A673 (cell line): ENCODE measurements at places on chromosomes 5 and 9. TPM values are rescaled to one million over a fixed set of nuclear protein-coding genes. Genes with fewer than 3 reads are reported as not detected.

- peak; percentile 69 for DNase-seq
Observed at GRCh38 chr9:33813712-33814641, 3.0 kb upstream of the UBE2R2 start.

DNA sequence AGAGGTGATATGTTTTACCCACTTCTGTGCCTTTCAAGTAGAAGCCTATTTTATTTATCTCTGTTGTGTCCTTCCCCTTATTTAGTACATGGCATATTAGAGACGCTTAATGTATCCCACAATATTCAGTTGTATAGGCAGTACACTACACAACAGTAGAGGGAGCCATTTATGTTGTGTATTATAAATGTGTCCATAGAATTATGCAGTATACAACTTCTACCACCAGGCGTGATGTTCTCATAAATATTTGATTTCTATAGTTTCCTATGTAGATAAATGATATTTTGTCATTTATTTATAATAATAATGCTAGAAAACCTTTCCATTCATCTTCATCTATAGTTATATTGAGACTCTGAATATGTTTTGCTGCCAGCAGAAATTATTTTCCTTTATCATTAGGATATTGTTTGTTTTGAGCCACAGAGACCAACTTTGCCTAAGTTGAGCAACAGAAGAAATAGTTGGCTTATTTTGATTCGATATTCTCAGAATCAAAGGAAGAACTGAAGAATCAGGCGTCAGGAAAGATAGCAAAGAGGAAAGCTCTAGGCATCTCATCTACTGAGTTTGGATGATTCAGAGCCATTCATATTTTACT lies 81.7 kb downstream of the ADAMTS19 start:
- DNase-seq = peak; percentile 57

The CFAP157 gene
- not detected in 2 replicates for total RNA-seq

- DNase-seq = no peak
Observed at GRCh38 chr5:40555886-40556285, 123.8 kb upstream of the PTGER4 start.

DNA sequence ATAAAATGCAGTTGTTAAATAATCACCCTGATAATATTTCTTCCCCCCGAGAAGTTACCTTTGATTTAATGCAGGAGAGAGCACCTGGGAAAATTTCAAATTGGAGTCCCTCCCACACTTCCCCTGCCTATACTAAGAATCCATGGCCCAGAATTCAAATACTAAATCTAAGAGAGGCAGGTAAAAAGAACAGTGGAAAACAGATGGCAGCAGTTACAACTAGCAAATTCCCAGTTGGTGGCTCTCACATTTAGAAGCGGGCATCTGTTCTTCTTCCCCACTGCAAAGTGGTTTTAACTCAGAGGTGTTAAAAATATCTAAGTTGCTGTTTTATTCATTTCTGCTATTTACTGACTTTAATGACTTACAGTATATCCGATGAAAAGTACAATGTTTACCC lies 210.4 kb upstream of the ELAVL2 start:
- no peak for DNase-seq

DNA sequence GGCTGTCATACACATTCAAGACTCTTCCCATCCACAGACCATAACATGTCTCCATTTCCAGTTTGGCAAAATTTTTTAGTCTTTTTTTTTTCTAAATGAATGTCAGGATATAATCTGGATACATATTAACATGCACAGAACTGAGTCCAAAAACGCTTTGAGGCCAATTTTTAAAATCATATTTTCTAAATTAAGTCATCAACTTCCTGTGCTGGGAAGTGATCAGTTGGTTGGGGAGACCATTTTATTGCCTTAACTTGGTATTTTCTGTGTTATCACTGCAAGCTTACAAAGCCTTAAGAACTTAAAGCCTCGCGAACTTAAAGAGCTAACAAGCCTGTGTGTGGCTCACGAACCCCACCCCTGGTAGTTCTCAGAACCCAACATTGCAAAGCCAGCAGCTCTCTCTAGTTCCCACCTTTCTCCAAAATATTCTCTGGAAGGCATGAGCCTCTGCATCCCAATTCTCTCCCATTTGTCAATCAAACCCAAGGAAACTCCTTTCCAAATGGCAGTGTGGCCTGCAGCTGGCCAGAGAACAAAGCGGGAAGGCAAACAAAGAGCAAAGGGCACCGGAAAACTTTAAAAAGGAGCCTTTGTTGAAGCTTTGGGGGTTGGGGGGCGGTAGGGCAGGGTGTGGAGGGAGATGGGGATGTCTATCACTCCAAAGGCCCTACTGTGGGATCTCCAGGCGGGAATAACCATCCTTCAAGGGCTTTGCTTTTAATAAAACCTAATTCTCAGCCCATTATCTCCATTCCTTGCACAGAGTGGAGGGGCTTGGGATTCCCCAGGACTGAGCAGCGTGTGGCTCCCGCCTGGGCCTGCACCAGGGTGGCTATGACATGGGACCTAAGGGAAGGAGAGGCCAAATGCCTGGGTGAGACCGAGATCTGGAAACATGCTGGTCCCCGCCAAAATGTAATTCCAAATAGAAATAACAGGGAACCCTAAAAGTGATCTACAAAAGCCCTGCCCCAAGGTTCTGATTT lies 65.0 kb downstream of the ROR2 start:
- no peak for DNase-seq

- no peak for DNase-seq
Observed at GRCh38 chr9:113578882-113579282, 115.4 kb downstream of the RGS3 start.

GRCh38 chr9:20364959-20365358 lies 257.3 kb downstream of the MLLT3 start:
- peak; percentile 10 for DNase-seq

DNA sequence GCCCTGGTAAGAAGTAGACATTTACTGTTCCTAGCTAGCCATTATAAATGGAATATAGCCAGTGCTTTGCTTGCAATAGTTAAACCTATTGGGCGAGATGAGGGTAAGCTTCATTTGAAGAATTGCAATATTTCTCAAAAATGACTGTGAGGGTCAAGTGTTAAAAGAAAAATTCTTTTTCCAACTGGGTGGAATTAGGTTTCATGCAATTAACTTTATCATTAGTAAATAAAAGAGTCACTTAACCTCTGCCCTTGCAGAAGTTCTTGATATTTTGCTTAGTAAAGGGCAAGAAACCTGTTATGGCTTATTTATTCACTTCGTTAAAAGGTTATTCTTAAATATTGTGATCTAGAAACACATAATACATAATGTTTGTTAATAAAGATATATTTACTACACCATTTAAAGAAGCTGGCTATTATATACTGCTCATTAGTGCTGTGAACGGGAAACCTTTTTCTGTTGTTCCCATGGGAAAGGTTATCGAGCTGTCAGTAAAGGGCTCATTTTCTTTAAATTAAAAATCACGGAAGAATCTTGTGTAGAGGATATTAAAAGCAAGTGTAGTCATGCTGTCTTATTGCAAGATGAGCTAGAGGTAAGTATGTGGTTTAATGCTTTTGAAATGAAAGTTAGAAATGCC lies 370.5 kb downstream of the CSNK1G3 start:
- peak; percentile 6 for DNase-seq

GRCh38 chr9:37729499-37729898 lies 24.1 kb upstream of the TRMT10B start:
- no peak for DNase-seq

DNA sequence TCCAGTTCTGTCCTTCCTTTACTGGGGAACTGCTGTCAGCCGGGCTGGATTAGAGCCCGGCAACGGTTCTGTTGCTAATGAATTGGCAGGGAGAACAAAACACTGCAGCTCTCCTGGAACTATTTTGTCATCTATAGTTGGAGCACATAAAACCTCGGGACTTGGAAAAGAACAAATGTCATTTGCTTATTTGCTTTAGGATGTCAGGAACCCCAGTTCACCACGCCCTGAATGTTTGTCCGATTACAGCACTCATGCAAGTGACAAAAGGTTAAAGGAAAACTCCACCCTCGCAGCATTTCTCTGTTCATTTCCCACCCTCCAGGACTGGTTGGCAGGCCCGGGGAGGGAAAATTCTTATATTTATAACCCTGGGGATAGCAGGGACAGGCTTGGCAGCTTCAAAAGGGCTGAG lies 66.4 kb upstream of the PLPP1 start:
- peak; percentile 20 for DNase-seq

DNA sequence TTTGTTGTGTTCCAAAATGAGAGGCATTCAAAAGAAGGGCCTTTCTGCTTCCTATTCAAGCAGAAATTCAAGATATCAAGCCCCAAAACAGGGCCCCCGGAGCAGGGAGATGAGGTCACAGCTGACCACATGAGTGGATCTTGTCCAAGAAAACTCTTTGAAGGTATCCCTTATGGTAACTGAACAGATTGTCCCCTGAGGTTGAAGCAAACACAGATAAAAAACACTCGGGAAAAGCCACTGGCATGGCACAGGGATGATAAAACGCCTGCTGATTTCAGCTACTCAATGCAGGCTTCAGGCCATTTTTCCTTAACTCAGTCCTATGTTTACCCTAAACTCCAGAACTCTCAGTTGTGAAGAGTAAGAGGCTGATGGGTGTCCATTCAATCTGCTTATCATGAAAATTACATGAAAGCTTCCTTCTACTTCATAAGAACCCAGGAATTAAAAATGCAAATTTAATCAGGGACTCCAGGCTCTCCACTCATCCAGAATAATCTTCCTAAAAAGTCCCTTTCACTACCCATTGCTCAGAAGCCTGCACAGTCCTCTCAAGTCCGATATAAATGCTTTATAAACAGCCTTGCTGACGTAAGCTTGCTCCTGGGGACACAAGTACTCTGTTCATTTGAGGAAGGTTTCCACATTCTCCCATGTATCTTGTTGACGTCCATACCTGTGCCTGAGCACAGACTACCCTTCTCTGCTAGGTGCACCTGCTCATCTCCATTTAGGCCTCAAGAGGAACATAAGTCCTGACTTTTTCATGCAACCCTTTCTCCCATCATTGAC lies 35.9 kb upstream of the SLC1A3 start:
- DNase-seq = no peak

GRCh38 chr5:63960646-63961045 lies 1.6 kb downstream of the HTR1A start:
- DNase-seq = no peak

DNA sequence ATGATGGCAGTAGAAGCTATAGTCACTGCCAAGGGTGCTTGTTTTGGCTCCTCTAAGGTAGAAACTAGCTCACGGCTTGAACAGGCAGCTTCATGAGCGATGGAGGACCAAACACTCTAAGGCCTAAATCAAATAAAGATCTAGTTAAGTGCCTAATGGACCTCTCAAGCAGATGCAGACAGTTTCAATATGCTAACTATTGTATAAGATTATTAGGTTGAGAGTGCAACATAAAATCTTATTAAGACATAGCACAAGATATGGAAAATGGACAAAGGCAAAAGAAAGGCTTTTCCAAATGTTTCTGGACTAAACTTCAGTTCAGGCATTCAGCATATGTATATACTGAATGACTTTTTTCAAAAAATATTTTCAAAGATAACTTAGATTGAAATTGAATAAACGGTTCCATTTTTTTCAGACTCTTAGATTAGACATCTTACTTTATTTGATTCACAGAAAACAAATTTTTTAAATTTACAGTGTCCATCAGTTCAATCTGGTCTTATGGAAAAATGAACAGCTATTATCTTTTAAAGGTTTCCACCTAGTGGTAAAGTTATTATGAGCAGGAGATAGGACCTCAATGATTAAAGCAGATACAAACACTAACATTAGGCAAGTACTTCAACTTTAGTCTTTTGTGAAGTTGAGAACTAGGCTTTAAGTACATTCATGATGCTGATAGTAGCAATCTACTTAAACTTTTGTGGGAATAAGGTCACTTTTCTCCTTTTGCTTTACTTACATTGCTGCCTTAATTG lies 1167.7 kb downstream of the MAT2B start:
- DNase-seq = peak; percentile 4

DNA sequence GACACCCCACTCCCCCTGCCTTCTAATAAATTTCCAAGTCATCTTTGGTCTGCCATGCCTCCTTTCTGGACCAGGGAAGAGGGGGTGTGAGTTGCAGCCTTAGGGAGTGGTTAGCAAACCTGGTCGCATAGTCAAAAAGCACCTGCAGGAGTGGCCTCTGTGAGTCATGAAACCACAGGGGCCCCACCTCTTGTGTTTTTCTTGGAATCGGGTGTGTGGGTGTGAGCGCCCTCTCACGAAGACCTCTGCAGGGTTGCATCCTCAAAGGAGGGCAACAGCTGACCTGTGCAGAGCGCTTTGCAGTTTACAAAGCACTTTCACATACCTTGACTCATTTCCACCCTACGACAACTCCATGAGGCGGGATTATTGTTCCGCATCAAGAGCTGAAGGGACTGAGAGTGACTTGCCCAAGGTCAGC lies 36.8 kb upstream of the TEX48 start:
- no peak for DNase-seq

- DNase-seq = no peak
Observed at GRCh38 chr9:127862075-127863011, 7.9 kb upstream of the ENG start.

GRCh38 chr9:112061152-112061740 lies 113.9 kb downstream of the SUSD1 start:
- peak; percentile 92 for DNase-seq

The CCDC187 gene
- not detected in 2 replicates for total RNA-seq

- no peak for DNase-seq
Observed at GRCh38 chr9:11128156-11128555, 515.4 kb upstream of the PTPRD start.

- DNase-seq = no peak
Observed at GRCh38 chr5:135391869-135392255, 7.2 kb downstream of the MACROH2A1 start.
